ENCODE measurements at places on chromosomes 1 and 21.

- DNase-seq, result no peak
Measured at GRCh38 chr1:228304225-228304624, 96.4 kb downstream of the OBSCN start.

GRCh38 chr21:36681117-36681631, 17.7 kb upstream of the SIM2 start:
- no peak for DNase-seq

GRCh38 chr21:45640888-45641479, 2.5 kb upstream of the PCBP3 start:
- DNase-seq, result no peak

GRCh38 chr1:222028116-222028515, 286.2 kb upstream of the DUSP10 start:
- DNase-seq, result no peak

- no peak for DNase-seq
Measured at GRCh38 chr1:162128693-162129356, 59.3 kb downstream of the NOS1AP start.

GRCh38 chr1:160416369-160416768, 16.0 kb downstream of the VANGL2 start:
- DNase-seq, result no peak

DNA sequence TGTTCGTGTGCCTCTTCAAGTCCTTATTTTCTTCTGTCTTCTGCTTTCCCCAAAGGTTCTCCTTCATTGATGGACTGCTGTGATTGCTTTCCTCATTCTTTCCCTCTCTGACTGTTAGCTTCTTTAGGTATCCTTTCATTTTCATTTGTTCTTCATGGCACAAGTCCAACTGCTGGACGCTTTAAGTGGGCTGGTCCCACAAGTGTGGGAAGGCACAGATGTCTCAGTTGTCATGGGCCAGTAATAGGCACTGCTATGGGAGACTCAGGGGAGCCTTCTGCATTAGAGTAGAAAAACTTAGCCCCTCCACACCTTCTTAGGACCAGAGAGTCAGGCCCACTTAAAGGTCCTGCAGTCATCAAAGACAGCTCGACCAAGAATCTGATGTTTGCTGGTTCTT, 122.3 kb upstream of the C1orf105 start:
- DNase-seq, result no peak

DNA sequence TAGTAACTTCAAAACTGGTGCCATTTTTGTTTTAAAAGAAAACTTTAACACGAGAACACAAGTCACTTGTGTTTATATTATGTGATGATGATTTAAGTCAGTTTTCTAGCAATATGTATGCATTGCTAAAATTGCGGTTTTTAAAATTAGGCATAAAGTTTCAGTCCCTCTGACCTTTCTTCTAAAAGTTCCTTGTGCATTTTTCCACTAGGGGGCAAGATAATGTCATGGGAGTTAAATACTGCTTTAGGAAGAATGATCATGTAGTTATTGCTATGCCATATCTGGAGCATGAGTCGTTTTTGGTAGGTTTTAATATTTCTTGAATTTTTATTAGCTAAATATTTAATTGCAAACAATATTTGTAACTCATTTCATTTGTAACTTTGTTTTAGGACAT, 10.7 kb downstream of the CDC7 start:
- DNase-seq, result no peak

- DNase-seq, result no peak
Measured at GRCh38 chr1:2368053-2368744, 23.2 kb downstream of the MORN1 start.

GRCh38 chr1:11518791-11519628, 40.1 kb downstream of the DISP3 start:
- DNase-seq, result no peak

GRCh38 chr21:37873655-37874054, 42.6 kb downstream of the KCNJ6 start:
- DNase-seq, result no peak

DNA sequence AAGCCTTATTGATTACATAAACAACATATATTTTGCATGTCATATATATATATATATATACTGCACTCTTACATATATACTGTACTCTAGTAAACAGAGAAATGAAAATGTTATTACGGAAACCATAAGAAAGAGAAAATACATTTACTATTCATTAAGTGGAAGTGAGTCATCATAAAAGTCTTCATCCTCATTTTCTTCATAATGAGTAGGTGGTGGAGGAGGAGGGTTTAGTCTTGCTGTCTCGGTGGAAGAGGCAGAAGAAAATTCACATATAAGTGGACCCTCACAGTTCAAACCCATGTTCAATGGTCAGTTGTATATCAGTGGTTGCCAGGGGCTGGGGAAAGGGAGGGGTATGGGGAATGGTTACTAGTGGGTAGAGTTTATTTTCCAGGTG, 8.0 kb upstream of the IFNLR1 start:
- no peak for DNase-seq

GRCh38 chr1:228224198-228225164, 16.6 kb downstream of the OBSCN start:
- DNase-seq, result no peak

DNA sequence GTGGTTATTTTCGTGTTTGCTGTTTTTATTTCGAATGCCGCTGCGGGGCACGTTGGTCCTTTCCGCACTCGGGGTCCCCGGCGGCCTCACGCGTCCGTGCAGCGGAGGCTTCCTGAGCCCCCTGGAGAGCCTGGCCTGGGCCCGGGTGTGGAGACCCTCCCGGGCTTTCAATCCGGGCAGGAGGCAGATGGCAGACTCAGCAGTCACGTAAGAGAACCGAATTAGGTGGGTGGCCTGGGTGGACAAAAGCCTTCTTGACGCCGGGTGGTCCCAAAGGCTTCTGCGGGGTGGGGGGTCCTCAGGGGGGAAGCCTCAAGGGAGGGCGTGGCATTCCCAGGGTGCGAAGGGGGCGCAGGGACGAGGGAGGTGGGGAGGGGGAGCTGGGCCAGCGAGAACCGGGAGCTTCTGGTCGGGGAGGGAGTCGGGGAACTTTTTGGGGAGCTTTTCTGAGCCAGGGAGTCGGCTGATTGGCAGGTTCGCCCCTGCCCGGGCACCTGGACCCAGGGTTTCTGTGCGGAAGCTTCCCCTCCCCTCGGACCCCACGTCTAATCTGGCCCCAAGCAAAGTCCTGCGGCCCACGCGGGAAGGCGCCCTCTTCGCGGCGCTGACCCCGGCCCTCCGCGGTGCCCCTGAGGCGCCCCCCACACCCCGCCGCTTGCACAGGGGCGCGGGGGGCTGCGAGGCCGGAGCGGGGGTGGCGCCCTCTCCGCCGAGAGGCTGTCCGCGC, 1.3 kb upstream of the HES4 start:
- DNase-seq, result no peak

GRCh38 chr1:214637722-214638458, 34.9 kb downstream of the CENPF start:
- DNase-seq, result no peak

GRCh38 chr1:29963946-29964345, 727.6 kb downstream of the PTPRU start:
- no peak for DNase-seq

- DNase-seq, result no peak
Measured at GRCh38 chr1:165281207-165281901, 75.2 kb downstream of the LMX1A start.

- no peak for DNase-seq
Measured at GRCh38 chr1:54394104-54394503, 12.1 kb downstream of the SSBP3 start.

DNA sequence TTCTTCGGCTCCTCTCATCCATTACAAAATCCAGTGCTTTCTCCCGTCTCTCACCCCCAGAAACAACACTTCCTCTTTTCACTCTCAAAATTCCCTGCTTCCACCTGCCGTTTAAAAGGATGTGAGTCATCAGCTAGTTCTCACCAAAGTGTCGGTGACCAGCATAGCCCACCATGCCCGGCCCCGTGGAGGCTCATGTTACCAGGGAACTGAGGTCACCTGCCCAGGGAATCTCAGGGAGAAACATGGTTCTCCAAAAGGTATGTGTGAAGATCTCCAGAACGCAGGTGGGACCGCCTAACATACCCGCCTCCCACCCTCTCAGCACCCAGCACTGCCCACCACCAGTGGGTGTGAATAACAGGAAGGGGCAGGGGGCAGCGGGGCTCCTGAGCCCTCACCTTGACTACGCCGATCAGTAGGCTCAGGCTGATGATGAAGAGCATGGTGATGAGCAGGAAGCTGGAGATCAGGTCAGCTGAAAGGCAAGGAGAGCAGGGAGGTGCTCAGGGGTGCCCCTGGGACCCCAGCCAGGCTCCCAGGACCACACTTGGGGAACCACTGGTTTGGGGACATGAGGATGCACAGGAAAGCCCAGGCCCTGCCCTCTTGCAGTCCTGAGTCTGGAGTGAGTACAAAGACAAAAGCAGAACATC, 16.2 kb downstream of the LAPTM5 start:
- no peak for DNase-seq

GRCh38 chr1:167294528-167294927, 73.8 kb downstream of the POU2F1 start:
- no peak for DNase-seq

- DNase-seq, result no peak
Measured at GRCh38 chr1:99740141-99740540, 26.3 kb downstream of the FRRS1 start.

GRCh38 chr1:89454845-89455521, 69.6 kb upstream of the LRRC8B start:
- peak; percentile 61 for DNase-seq

DNA sequence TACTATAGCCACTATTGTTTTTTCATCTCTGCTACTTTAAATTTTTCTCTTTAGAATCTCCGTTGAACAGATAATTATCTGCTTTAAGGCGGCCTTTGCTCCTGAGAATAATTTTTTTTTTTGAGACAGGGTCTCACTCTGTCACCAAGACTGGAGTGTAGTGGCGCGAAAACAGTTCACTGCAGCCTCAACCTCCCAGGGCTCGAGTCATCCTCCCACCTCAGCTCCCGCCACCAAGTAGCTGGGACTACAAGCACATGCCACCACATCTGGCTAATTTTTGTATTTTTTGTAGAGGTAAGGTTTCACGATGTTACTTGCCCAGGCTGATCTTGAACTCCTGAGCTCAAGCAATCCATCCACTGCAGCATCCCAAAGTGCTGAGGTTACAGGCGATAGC, 28.6 kb downstream of the TRIT1 start:
- no peak for DNase-seq

- DNase-seq, result no peak
Measured at GRCh38 chr1:113976609-113977278, 2.5 kb upstream of the OLFML3 start.

DNA sequence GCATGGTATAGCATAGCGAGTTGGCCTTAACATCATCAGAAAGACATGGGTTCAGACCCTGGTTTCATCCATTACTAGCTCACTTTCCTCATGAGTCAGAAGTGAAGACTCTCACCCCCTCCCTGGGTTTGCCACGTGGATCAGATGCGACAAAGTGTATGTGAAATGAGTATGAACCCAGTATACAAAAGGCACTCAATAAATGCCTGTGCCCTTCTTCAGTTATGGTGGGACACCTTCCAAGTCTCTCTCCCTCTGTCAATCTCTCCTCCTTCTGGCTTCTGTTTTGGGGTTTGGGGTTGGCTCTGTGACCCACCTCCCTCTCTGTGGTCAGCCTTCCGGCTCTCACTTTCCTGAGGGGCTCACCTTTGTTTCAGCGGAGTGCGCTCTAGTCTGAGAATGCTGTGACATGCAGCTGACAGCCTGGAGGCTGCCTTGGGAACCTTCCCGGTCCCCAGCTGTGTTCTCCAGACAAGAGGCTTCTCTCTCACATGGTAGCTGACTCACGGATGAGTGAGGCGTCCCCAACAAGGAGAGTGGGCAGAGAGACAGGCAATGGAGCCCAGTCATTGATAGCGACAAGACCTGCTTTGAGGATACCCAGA, 155.0 kb upstream of the EDN2 start:
- DNase-seq, result no peak

DNA sequence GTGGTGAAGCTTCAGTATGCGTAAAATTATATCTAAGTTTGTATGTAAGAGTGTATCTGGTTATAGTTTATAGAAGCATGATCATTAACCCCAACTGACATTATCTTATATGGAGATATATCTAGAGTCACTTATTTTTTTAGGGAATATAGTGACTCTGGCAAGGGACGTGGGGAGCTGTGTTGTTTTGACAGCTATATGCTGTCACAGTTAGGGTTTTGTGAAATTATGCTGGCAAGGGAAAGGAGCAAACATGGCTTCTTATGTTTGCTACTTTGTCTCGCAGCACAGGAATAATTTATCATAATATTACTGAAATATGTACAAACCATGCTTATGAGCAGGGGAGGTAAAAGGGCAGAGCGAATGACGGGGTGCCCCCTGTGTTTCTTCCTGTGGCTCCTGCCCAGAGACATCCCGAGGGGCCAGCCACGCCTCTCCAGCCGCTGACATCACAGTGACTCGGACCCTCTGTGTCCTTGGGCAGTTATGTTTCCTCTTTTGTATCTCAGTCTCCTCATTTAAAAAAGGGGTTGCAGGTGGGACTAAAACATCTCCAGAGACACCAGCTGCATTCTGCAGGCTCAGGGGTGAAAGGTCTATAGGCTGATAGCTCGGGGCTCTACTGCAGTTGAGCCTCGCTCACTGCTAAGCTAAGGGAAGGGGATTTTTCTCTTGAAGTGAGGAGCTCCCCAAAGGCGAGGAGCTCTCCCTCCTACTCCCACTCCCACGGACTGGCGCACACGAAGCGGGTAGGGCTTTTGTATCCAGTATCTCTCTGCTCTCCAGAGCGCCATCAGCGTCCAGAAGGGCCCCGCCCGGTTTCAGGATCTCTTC, 14.9 kb downstream of the A3GALT2 start:
- no peak for DNase-seq

DNA sequence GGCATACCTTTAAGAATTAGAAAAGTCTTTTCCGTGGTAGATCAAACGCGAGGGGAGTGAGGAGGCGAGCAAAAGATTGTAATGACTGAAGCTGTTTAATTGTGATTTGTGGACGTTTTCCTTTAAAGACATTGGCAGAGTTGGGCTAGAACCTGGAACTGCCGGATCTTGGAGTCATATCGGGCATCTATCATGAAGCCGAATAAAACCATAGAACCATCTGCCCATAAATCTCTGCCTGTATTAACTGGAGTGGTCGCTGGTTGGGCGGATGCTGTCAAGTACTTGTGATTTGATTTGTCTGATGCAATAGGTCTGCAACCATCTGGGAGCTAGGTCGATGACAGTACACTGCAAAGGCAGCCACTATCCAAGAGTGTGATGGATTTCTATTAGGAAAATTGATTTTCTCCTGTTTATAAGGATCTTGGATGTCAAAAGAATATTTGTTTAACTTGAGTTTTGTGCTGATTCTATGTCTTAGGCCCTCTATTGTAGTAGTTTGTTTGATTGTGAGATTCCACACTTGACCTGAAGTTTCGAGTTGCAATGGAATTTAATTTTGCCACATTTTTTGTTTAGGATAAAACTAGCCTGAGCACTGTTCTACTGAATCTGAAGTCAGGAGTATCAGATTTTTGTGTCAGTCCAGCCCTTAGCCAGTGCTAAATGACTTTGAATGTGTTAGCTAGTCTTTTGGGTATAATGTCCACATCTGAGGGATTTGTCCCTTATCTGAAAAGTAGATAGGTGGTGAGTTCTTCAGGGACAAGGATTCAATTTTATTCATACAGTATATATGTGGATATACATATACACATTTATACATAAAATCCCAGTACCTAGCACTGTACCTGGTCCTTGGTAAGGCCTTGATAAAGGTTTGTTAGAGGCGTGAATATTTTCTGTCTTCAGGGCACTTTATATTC, 1.2 kb downstream of the SARS1 start:
- DNase-seq, result peak; percentile 57
